ENCODE measurements at places on chromosomes 2 and 18. TPM values are rescaled to one million over a fixed set of nuclear protein-coding genes. Genes with fewer than 3 reads are reported as not detected.

The MDH1B gene
- total RNA-seq: 0.77 TPM

The IL1F10 gene
- total RNA-seq: not detected

The TNFRSF11A gene
- 3.0 TPM for total RNA-seq

The EFHD1 gene
- not detected for total RNA-seq

The ASAP2 gene
- total RNA-seq: 80.8 TPM

The HK2 gene
- total RNA-seq: 40.4 TPM

The MLPH gene
- total RNA-seq: 27.1 TPM

The HOXD12 gene
- total RNA-seq: not detected

The FSHR gene
- total RNA-seq: not detected

The TANC1 gene
- 35.3 TPM for total RNA-seq
